ENCODE measurements at places on chromosomes 3 and 15.

- DNase-seq = no peak
These were observed 220.5 kb upstream of the ADAMTS9 start for GRCh38 chr3:64908251-64908685.

DNA sequence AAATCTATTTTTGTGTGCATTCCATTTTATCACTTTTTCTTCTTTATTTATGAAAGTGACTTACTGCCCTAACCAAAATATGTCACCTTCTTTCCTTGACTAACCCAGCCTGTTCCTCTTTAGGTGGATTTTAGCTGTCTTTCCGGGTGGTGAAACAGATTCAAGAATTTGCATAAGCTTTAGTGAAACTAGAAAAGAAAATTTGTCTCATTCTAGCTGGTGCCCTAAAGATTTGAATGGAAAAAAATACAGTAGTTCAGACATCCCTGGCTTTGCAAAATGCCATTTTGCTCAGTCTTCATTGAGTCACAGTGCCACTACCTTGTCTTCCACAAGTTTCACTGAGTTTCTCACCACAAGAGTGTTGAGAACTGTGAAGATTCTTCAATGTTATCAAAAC lies 28.2 kb upstream of the CCDC50 start:
- DNase-seq = no peak

GRCh38 chr3:63949005-63949404 lies 36.8 kb upstream of the SCAANT1 start:
- no peak for DNase-seq

- peak; percentile 2 for DNase-seq
These were observed 40.5 kb downstream of the DPPA2 start for GRCh38 chr3:109275702-109276293.

- DNase-seq = peak; percentile 14
These were observed 260.4 kb upstream of the P2RY1 start for GRCh38 chr3:152574461-152575079.

GRCh38 chr3:44932986-44933944 lies 42.7 kb downstream of the ZDHHC3 start:
- DNase-seq = no peak

DNA sequence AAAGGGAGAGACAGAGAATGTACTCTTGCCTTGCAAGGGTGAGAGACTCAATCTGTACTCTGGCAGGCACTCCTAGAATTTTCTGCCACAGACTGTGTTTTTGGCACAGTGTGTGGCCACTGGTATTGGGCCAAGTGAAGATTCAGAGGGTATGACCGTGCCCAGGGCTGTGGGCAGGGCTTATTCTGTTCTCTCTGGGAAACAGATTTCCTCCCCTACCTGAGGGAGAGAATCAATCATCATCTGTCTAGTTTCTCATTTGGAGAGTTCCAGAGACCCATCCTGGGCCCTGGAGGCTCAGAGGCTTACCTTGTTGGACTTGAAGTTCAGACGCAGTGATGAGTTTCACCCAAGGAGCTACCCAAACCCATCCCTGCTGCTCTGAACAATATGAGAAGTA lies 28.2 kb downstream of the CSTA start:
- no peak for DNase-seq

- DNase-seq = no peak
These were observed 32.6 kb downstream of the HMCES start for GRCh38 chr3:129311054-129311902.

GRCh38 chr3:68249265-68249664 lies 594.9 kb upstream of the SUCLG2 start:
- DNase-seq = no peak

DNA sequence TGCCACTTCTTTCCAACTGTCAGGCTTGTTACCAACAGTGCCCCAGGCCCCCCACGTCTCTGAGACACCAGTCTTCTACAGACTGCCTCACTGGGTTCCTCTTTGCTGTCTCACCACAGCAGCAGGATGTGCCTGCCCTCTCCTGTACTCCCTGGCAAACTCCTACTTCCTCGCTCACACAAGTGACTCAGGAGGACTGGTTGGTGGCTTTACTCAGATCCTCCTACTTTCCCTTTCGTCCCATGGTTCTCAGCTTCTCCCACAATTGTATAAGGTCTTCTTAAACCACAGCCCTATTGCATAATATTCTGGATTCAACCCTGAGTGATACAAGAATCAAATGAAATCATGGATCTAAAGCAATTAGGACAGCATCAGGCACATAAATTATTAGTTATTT lies 246.6 kb upstream of the PROK2 start:
- DNase-seq = peak; percentile 3

DNA sequence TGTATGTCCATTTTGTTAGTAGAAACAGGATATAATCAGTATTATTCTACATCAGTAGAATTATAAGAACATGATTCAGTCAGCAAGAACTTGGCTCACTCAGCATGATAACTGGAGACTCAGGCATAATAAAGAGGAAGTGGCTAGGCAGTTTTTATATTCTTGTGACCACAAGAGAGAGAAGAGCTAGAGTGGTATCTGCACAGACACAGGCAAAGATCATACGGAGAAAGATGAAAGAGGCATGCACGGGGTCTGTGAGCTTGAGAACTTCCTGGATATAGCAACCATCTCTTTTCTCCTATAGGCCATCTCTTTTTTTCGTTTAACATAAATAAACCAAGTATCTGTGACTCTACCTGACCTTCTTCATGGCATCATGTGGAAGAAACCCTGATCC lies 46.8 kb downstream of the MYO5A start:
- peak; percentile 84 for DNase-seq

GRCh38 chr3:151282921-151283320 lies 4.6 kb upstream of the P2RY14 start:
- peak; percentile 73 for DNase-seq

All from CD4-positive, alpha-beta T cell treated with Interleukin-10 for 1 hour (primary cell).